ENCODE measurements at places on chromosomes 12 and 14.
A peak's percentile ranks its signal among the peaks of the same experiment; 100 is the strongest.

DNA sequence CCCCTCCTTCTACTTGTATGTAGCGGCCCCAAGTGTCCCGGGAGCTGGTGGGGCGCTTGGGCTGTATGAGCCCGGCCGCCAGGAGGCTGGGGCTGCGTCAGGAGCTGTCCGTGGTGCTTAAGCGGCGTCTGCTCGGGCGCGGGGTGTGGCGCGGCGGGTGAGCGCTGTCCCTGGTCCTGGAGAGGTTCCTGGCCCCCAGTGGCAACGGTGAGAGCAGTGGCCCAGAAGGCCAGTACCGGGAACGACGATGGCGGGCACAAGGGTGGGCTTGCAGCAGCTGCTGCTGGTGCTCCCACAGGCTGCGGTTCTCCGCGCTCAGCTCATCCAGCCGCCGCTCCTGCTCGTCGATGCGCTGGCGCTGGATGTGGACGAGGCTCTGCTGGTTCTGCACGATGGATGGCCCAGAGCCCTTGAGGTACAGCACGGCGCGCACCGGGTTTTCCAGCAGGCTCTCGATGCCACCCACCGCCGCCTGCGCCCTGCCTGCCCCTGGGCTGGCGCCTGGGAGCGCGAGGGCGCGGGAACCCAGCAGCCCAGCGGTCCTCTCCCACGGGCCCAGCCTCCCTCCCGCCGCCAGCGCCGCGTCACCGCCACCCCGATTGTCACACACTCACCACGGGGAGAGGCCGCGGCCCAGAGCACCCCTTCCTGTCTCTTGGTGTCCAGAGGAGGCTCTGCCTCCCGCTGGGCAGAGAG is 41.9 kb upstream of the FKBP4 start:
- DNase-seq, result no peak

DNA sequence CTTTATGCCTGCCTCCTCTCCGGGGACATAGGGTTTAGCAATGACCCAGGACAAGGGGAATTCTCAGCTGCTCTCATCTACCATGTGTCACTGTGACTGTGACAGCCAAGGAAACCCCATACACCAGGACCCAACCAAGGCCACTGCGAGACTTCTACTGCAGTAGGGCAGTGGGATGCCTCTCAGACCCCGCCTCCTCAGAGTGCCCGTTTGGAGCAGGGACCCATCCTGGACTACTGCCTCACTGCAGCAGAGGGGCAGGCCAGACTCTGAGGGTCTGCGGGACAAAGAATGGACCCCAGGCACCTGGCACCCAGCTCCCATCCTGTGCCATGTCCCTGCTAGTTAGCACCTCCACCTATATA is 71.3 kb upstream of the DDX11 start:
- DNase-seq, result no peak

- no peak for DNase-seq
These were observed 130.3 kb downstream of the TMTC3 start for GRCh38 chr12:88272456-88272855.

DNA sequence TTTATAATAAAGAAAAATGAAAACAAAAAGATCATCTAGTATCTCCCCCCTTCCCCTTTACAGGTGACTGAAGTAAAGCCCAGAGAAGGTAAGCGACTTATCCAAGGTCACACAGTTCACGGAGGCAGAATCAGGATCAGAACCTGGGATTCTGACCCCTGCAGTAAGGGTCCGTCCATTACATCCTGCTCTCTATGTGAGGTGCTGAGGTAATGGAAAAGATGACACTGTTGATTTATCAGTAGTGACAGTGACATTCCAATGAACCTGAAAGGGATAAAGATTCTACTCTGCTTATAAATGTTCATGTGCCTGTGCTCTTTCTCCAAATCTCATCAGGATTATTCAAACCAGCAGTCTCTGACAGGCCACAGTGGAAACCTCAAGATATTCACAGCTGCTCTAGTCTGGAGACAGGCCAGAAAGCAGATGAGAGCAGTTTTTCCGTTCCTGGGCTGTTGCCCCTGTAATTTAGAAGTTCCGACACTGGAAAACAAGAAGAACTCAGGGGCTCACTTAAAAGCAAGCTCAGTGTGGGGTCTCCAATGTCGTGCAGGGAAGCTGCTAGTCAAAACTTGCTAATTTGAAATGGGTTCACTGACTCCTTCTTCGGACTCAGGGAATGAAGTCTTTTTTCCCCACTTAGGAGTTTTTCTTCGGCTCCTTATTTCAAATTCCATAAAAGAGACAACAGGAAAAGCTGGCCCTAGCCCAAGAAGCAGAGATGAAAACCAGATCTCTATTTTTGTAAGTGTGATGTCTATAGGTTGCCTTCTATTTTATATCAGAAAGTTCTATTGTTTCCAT is 131.8 kb upstream of the EEA1 start:
- no peak for DNase-seq

- DNase-seq, result no peak
These were observed 10.7 kb downstream of the SFSWAP start for GRCh38 chr12:131721548-131721947.

GRCh38 chr14:96156804-96157760 is 47.6 kb upstream of the BDKRB2 start:
- DNase-seq, result no peak

DNA sequence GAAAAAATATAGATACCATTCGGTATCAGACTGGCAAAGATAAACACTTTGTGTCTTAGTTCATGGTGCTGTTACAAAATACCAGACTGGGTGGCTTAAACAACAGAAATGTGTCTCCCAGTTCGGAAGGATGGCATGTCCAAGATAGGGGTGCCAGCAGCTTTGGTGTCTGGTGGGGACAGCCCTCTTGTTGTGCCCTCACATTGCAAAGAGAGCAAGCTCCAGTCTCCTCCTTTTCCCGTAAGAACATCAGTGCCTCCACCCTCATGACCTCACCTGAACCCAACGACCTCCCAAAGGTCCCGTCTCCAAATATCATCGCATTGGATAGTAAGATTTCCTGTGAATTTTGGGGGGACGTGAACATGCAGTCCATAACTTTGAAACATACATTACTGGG is 12.4 kb downstream of the ZBTB42 start:
- DNase-seq, result no peak

DNA sequence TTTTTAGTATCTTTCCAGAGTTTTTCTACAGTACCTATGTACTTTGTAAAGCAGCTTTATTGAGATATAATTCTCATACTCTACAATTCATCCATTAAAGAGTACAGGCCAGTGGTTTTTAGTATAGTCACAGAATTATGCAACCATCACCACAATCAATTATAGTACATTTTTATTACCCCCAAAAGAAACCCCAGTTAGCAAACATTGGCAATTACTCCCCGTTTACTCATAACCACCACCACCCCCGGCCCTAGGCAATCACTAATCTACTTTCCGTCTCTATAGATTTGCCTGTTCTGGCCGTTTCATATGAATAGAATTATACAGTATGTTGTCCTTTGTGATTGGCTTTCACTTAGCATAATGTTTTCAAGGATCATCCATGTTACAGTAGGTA is 119.8 kb downstream of the KICS2 start:
- DNase-seq, result no peak

DNA sequence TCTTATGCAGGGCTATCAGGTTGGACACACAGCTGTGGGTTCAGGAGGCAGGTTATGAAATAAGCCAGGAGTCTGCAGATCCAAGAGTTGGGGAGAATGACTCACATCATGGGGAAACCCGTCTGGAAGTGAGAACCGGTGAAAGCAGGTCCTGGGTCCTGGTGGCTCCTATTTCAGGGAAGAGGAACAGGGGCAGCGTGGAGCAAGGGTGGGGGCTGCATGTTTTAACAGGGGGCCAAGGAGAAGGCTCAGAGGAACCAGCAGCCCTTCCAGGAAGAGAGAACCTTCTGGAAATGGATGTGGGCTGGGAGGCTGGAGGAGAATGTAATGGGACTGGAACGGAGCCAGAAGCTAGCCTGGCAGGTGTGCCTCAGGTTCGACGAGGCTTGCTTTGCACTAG is 7.8 kb upstream of the KRT74 start:
- no peak for DNase-seq

DNA sequence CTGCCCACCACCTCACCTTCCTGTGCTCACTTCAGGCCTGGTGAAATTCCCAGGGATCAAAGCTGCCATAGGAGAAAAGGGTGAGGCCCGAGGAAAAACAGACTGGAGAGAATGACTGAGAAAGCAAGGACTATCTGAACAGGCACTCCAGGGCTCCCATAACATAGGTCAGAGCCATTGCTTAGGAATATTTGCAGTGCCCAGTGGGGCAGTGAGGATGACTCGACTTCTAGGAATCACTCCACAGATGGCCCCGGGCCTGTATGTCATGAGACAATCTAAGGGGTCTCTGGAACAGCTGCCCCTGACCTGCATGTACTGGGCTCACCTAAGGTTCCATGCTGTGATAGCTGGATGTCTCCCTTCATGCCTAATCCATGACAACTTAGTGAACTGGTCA is 51.6 kb downstream of the GPHB5 start:
- DNase-seq, result no peak

DNA sequence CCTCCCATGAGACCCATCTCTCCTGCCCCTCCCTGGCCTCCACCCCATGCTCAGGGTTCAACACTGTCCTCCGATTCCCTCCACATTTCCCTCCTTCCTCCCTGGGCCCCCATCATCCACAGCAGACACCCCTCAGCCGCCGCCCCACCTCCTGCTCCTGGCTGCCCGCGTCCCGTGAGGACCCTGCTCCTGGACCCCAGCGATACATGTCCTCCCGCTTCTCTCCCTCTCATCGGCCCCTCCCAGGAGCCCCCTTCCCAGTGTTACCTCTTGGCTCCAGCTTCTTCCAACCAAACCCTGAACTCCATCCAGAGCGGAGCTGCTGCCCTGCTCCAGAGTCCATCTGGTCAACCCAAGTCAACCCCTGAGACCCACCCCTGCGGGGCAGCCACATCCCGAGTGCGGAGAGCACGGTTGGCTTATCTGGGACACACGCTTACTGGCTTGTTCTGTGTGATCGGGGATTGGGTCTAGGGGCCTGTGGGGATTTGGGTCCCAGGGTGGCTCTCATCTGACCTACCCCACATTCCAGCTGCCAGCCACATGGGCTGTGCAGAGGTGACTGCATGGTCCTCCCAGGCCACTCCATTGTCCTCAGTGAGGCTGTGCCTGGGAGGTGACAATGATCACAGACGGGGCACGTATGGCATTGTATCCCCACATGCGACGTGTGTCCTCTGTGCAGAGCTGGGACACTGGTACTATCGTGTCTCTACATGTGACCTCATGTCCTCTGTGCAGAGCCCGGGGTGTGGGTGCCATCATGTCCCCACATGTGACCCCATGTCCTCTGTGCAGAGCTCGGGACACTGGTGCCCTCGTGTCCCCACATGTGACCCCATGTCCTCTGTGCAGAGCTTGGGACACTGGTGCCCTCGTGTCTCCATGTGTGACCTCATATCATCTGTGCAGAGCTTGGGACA is 333.6 kb downstream of the ADGRD1 start:
- DNase-seq, result no peak

- no peak for DNase-seq
These were observed 169.0 kb upstream of the RTL1 start for GRCh38 chr14:101072531-101072930.

GRCh38 chr12:53453953-53454640 is 2.2 kb downstream of the PCBP2 start:
- no peak for DNase-seq

DNA sequence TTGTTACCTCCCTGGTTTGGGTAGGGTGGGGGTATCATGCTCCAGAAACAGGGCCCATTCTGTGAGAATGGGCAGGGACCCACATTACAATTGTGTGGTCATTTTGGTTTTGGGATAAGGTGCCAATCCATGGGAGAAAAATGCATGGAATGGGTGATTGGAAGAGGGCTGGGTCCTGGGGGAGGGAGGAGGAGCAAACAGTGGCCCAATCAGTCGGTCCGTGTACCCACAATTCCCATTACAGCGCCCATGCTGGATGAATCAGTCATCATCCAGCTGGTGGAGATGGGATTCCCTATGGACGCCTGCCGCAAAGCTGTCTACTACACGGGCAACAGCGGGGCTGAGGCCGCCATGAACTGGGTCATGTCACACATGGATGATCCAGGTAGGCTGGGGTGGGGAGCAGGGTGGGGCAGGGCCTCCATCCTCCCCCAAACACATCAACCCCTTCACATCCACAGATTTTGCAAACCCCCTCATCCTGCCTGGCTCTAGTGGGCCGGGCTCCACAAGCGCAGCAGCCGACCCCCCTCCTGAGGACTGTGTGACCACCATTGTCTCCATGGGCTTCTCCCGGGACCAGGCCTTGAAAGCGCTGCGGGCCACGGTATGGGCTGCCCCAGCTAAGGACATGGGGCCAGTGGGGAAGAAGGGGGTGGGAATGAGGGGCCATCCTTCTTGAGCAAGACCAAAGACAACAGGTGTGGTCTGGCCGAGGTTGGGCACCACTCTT is 3.6 kb upstream of the TPI1 start:
- DNase-seq, result no peak

DNA sequence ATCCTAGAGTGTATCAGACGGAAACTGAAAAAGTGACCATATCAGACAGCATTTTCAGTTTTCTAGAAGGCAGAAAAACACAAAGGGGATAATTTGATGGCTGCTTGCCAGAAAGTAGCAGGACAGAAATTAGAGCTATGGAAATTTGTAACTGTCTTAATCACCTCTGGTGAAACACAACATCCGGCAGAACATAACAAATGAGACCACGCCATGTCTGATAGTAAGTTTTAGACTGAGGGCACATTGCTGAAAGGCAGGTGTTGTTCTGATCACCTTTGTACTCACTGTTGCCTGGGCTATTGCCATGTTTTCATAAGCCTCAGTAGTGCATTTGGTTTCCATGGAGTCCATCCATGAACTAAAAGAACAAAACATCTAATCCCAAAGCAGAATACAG is 290.3 kb downstream of the PAWR start:
- no peak for DNase-seq

DNA sequence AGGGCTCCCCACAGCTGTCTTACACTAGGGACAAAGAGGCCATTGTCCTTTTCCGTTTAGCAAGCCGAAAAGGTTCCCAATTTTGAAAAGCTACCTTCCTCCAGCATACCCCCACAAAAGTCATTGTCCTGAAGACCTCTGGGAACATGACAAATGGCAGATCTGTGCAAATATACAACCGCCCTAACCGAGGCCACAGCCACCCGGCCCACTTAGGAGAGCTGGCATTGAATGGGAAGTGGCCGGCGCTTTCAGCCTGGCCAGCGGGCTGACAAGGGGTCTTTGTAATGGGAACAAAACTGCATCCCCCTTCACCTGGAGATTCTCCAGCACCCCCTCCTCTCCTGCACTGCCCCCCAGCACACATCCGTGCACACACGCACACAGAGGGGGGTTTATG is 48.1 kb upstream of the VASH1 start:
- no peak for DNase-seq

DNA sequence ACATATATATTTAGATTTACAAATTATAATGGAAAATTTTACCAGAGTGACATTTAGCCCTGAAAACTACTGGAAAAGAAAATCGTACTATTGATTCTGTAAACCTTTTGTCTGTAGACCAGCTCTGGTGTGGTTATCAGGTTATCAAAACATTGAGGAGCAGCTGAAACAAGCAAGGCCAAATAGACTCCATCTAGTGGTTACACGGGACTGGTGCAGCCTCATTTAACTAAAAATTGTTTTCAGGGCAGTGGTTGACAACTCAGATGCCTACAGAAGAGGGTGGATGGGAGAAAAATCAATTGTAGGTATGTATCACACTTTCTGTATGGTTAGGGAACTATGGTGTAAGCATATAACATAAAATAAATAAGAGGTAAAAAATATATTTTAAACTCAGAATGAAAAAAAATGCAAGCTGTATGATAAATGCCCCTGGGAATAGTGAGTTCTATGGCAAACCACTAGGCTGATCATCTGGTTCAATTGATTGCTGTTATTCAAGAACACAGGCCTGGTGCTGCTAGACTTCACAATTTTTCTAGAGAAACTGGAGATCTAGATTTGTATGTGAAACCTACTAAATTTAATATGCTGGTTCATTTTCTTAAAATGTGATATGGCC is 51.2 kb downstream of the ACSS3 start:
- DNase-seq, result peak; percentile 31

- DNase-seq, result no peak
These were observed 46.5 kb downstream of the BTBD7 start for GRCh38 chr14:93286212-93286890.
